Sigmoid colon (tissue), 7 donors: ENCODE measurements at places on chromosomes 6 and 20. TPM values are rescaled to one million over a fixed set of nuclear protein-coding genes. Genes with fewer than 3 reads are reported as not detected.
A peak's percentile ranks its signal among the peaks of the same experiment; 100 is the strongest.

Gene BTN1A1
- total RNA-seq, result 0.28 TPM

- DNase-seq, result no peak
Measured at GRCh38 chr6:113190170-113190569, 667.0 kb upstream of the MARCKS start.

- DNase-seq, result no peak
Measured at GRCh38 chr6:73879501-73880293, 183.7 kb downstream of the CD109 start.

Gene DBNDD2
- 111 TPM for total RNA-seq

DNA sequence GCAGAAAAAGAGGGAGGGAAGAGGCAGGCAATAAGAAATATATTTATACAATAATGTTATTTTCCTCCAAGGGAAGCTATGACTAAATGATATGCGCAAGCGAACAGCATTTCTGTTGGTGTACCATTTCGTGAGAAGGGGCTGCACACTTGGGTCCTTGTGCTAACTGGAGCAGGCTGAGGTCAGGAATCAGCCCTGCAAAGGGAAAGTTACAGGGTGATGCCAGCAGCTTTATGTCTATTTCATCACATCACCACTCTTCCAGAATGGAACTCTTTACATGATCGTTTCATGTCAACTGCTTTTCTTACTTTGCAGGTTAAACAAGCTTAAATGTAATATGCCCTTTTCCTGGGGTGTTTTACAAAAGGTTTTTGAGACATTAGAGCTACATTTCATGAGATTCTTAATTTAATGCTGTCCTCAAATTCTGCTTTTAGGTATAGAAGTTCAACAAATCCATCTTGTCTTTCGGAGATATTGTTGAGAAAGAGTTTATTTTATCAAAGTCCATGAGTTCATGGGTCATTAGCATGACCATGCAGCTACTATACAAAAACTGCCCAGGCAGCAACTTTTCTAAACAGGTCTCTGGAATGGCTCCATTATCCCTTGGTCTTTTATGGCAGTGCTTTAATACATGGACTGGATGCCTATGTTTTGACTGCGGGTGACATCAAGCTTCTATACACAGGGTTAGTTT is 443.8 kb downstream of the TENT5A start:
- DNase-seq, result no peak

DNA sequence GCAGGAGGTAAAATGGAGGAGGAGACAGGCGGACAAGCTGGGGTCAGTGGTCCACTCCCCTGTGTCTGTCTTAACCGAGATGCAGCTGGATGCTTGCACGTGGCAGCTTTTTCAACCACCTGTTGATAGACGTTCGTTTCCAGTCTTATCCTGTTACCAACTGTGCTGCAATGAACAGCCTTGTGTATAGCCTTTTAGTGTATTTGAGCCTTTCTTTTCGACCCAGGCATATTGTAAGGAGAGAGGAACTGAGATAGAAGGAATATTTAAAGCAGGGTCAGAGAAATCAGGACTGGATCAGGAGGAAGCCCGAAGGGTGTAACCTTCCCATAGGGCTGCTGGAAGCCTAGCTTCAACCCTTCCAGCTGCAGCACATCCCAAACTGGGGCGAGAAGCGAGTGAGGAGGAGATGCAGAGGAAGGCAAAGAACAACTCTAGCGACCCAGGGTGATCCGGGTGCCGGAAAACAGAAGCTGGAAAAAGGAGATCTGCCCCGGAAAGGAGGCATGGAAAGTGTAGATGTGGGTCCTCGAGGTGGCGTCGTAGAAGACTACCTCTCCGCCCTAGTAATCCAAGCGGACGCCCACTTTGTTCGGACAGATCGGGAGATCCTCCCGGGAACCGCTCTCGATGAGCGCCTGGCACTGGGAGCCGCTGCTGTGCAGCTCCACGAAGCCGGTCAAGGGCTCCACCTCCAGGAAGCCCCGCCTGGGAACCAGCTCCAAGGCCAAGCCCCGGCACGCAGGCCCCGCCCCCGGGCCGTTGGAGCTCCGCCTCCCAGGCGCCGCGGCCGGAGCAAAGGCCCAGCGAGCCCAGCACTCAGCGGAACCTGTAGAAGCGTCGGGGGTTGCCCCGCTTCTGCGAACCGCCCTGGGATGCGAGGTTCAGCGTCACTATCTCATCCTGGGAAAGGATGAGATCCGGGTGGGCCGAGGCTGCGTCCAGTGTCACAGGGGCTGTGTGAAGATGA is 11.2 kb downstream of the TRIM31 start:
- peak; percentile 95 for DNase-seq

- peak; percentile 58 for DNase-seq
Measured at GRCh38 chr6:33271117-33271467, 584 bp downstream of the VPS52 start.

Gene LRFN2
- not detected for total RNA-seq
